ENCODE measurements at places on chromosomes 16 and 17.

- DNase-seq = no peak
Measured at GRCh38 chr17:40565769-40566409, 617 bp upstream of the CCR7 start.

DNA sequence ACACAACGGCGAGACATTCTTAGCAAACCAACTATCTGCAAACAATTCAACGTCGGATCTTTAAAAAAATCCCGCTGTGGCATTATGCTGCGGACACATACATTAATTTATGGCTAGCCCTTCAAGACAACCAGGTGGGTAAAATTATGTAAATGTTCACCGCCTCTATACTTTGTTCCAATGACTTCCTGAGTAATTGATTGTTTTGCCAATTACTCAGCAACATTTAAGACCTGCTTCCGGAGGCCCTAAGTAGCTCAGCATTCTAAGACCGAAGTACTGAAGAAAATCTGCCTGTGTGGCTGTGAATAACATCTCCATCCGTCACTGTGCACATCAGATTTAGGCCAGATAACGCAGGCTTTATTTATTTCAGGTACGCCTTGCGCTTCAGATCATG lies 23.3 kb downstream of the QPRT start:
- no peak for DNase-seq

DNA sequence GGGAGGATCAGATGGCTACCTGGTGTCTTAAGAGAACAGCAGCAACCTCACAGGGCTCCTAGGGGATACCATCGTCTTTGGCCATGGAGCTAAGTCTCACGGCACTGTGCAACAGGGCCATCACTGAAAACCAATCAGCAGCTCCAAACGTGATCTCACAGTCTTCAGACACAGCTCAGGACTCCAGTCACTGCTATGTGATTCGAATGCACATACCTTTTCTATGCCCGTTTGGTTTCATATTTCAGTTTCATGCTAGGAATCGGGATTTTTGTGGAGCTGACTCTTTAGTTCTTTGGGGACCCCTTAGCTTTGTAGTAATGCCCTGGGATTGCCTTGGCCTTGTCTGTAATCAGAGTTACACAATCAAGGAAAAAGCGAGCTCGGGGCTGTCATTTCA lies 162.8 kb upstream of the CDH11 start:
- DNase-seq = no peak

GRCh38 chr17:33234930-33235685 lies 58.0 kb downstream of the ASIC2 start:
- no peak for DNase-seq

DNA sequence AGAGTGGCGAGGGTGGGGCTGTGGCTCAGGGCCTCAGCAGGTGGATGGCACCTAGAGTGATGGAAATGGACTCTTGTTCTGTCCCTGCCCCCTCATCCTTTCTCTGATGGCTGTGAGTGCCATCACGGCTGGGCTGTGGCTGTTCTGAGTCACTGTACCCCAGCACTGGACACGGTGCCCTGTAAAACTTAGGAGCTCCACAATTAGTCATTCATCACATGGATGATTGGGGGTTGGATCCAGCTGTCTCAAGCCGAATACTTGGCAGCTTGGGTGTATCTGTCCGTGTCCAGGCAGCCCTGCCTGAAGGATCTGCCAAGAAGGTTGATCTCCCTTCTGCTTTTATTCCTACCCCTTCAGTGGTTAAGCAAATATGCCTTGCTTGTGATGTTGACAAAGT lies 295.5 kb upstream of the EEF2KMT start:
- DNase-seq = no peak

GRCh38 chr17:28364665-28365363 lies at the start of gene SEBOX:
Gene SEBOX (minus strand): TSS chr17:28365199. CDS start chr17:28365151, 48 bp downstream.
- DNase-seq = no peak

DNA sequence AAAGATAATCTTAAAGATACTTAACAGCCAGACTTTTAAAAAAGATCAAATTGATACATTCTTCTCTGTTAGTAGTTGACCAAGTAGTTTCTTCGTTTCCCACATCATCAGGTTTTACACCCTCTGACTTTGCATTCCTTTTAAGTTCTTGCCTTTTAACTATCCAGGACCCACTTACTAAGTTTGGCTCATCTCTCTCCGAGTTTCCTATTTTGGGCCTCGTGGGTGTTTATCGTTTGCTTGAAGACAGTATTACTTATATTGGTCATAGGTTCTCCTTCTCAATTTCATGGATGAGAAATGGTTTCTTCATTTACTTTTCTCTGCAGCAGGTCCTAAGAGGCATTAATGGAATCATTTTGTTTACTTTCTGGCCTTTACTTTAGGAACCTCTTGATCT lies 43.2 kb downstream of the RPA1 start:
- DNase-seq = no peak

DNA sequence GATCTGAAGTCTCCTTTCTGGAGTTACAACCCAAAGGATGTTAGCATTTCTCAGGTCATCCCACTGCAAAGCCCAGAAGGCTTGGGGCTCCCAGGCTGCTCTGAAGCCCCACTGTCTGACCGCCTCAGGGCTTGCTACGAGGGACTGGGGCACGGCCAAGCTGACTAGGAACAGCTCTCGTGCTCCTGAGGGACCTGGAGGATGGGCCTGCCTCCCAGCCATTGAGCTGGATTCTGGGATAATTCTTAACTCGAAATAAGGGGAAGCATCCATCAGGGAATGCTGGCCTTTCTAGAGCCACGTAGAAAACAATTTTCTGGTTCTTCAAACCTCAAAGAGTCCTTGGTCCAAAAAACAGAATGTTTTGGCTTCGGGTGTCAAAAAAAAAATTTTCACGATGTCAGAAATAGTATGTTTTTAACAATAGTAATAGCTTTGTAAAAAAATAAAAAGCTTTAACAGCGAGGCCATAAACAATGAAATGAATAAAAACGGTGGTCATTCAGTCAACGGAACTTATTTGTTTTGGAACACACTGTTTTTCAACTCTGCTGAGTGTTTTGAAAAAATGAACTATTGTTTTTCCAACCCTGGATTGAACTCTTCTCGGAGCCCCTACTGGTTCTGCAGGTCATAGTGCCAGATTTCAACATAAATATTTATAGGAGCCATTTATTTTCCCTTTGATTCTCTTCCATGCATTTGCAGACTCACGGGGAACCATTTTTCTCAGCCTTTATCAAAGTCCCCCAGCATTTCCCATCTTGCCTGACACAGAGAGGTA lies 16.4 kb upstream of the HERPUD1 start:
- no peak for DNase-seq

DNA sequence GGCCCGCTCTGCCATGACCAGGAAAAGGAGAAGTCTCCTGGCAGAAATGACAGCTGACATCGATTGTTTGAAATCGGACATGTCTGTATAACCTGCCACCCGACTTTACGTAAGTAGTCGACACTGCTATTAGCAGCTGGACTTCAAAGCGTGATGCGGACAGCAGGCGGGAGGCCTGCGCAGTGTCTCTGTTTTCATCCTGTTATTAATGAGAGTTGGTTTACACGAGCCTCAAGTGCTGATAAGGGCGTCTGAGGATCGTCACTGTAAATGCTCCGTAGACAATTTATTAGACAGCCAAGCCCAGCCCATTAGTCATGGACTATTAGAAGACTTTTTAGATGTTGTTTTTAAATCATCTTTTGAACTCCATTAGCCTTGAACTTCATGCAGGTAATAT lies 328.3 kb downstream of the FOXL1 start:
- DNase-seq = no peak

DNA sequence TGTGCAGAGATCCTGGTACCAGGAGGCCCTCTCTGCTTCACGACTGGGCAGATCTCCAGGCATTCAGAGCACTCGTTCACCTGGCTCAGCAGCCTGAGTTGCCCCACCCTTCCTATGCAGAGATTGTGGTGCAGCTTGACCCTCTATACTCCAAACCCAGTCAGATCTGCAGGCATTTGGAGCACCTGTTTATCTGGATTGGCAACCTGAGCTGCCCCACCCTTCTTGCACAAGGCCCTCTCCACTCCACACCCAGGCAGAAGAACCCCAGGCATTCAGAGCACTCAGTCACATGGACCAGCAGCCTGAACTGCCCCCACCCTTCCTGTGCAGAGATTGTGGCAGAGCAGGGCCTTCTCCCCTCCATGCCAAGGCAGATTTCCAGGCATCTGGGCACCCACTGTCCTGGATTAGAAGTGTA lies 88.4 kb upstream of the CDH5 start:
- no peak for DNase-seq

- DNase-seq = no peak
Measured at GRCh38 chr17:1137465-1137894, 42.3 kb downstream of the ABR start.

- DNase-seq = no peak
Measured at GRCh38 chr16:53129281-53130158, 74.7 kb downstream of the CHD9 start.

DNA sequence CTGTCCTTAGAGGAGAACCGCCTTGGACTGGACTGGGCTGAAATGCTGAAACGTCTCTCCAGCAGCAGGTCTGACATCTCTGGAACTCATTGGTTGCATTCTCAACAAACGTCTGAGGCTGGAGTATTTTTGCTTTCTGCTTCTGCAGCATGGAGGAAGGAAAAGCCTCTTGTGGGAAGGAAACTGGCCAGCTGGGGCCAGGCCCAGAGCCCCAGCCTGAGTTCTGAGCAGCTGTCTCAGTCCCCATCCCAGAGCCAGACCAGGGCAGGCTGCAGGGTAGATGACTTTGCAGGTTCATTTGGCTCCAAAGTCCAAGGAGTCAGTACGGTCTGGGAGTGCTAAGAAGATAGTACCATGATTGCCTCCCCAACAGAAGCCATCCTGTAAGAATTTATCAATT lies 18.3 kb downstream of the TEKT3 start:
- no peak for DNase-seq

- no peak for DNase-seq
Measured at GRCh38 chr17:55660178-55660886, 62.3 kb downstream of the TMEM100 start.

GRCh38 chr17:73582359-73582758 lies 61.9 kb downstream of the SDK2 start:
- no peak for DNase-seq

GRCh38 chr16:52690468-52690867 lies 143.5 kb upstream of the TOX3 start:
- no peak for DNase-seq

GRCh38 chr17:66829883-66830282 lies 5.0 kb upstream of the CACNG5 start:
- DNase-seq = no peak

DNA sequence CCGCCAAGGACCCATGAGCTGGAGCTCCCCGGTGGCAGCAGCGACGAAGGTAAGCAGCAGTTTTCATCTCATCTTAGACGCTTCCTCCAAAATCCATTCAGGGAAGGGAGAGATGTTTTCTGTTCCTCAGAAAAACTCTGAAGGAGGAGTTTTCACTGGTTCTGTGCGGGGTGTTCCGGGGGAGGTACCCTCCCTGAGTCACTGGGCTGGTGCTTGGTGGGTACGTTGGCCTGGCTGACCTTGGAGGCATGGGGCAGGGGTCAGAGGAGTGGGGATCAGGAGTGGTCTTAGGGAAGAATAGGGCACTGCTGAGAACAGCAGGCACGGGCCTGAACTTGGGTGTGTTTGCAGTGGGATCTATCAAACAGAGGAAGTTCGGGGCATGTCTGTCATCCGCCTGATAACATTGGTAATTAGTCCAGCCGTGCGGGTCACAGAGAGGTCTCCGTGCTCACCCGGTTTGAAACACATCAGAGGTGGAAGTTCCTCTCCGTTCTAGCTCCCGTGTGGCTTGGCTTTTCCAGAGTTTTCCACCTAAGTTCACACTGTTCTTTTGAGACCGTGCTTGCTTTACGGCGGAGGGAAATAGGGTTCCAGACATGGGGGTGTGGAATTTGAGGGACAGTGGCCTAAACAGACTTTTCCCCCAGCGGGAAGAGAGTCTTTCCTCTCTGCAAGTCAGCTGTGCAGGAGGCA lies 59.6 kb upstream of the CIBAR2 start:
- no peak for DNase-seq

Measured in D721Med (cell line).